Fibroblast of villous mesenchyme (primary cell): ENCODE measurements at places on chromosomes 5 and 9. TPM values are rescaled to one million over a fixed set of nuclear protein-coding genes. Genes with fewer than 3 reads are reported as not detected.

DNA sequence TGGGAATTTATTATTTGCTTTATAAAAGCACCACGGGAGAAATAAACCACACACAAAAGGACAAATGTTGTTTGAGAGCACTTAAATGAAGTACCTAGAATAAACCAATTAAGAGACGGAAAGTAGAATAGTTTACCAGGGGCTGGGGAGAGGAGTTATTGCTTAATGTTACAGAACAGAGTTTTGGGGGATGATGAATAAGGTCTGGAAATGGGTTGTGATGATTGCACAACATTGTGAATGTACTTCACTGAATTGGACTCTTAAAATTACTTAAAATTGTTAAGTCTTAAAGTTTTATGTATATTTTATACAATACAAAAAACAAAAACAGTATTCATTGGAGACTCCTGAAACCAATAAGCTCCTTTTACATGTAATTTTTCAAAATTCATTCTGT, 1.5 kb downstream of the ZBTB43 start:
- DNase-seq = peak; percentile 71

Gene ZNF367
- total RNA-seq = 4.8 and 5.6 TPM in 2 replicates

GRCh38 chr9:96168882-96169281, 133.1 kb downstream of the HSD17B3 start:
- no peak for DNase-seq

- no peak for DNase-seq
Measured at GRCh38 chr9:23677446-23677845, 148.6 kb downstream of the ELAVL2 start.

Gene PIP5K1B
- total RNA-seq = under 0.01 TPM in 2 replicates

GRCh38 chr5:124599028-124599973, 147.1 kb downstream of the ZNF608 start:
- peak; percentile 89 for DNase-seq

DNA sequence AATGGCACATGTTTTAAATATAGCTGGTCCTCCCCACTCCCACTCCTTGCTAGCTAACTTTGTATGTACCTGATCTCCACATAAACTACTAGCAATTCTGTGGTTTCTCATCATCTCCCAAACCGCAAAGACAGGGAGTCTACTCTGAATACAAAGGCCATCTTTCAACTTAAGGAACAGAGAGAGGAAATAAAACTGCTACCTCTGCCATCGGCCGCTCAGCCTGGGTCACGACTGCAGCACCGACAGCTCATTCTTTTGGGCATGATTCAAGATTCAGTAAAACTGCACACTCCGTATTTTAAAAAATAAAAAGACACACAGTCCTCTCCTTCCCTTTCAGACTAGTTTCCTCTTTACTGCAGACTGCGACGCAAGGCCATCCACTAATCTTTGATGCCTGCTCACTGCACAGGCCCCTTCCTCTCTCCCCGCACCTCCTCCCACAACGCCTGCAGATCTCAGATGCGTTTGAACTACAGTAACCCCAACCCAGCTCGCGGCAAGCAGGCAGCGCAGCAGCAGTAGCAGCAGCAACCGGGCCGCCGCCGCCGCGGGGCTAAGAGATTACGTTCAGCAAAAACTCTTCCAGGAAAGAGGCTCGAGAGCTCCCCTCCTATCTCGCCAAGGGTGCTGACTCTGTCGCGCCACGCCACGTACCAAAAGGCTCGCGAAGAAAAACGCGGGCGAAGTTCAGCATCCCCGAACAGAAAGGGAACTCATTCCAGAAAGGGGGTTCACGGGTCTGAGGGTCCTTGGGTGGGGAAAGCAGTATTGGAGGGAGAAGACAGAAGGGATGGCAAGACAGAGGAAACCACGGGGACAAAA, 1.5 kb downstream of the RNF145 start:
- peak; percentile 82 for DNase-seq

DNA sequence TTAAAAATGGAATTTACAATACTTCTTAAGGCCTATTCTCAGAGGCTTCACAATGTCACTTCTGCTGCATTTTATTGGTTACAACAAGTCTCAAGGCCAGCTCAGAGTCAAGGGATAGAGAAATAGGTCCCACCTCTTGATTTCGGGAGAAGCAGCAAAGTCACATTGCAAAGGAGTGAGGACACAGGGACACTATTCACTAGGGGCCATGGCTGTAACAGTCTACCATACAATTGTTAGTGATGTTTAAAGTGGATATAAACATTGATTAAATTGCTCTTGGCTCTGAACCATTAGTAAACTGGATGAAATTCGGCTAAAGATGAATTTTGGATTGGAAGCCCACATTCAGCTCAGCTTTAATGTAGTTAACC, 21.7 kb upstream of the CMBL start:
- no peak for DNase-seq

DNA sequence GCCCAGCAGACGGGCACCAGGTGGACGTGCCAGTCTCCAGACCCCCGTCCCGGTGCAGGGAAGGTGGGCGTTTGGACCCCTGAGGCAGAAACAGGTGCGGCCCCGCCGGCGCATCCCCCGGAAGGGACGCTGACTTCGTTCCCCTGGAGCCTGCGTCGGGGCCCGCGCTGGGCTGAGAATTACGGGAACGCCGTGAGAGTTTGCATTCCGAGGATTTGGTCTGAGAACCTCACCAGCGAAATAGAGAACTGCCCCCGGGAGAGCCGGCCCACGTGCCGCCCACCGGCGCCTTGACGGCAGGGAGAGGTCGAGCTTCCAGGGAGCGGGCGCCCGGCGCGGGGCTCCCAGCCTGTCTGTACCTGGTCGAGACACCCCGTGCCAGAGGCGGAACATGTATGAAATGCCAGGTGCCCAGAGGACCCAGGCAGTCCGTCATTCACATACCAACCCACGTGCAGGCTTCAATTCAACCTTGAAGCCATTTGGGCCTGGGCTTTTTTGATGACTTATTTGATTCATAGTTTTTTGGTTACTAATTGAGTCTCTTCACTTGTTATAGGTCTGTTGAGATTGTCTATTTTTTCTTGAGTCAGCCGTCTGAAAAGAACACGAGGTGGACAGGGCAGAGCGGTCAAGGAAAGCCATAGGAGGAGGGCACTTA, 877 bp upstream of the CAMSAP1 start:
- no peak for DNase-seq

DNA sequence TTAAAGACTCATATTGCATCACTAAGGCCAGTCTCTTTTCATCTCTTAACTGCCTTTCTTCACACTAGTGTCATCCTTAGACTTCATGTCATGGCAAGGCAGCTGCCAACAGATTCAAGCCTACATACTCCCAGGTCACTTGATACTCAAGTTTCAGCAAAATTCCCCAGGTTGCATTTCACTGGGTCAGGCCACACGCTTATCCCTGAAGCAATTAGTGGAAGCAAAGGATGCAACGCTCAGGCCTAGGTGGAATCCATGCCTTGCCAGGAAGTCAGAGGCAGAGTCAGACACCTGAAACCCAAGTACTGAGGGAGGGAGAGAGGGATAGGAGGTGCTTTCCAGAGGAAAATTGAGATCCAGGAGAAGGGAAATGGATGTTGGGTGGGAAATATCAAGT, 28.9 kb downstream of the YIPF5 start:
- DNase-seq = no peak

- no peak for DNase-seq
Measured at GRCh38 chr9:126204197-126204596, 122.4 kb upstream of the MVB12B start.

DNA sequence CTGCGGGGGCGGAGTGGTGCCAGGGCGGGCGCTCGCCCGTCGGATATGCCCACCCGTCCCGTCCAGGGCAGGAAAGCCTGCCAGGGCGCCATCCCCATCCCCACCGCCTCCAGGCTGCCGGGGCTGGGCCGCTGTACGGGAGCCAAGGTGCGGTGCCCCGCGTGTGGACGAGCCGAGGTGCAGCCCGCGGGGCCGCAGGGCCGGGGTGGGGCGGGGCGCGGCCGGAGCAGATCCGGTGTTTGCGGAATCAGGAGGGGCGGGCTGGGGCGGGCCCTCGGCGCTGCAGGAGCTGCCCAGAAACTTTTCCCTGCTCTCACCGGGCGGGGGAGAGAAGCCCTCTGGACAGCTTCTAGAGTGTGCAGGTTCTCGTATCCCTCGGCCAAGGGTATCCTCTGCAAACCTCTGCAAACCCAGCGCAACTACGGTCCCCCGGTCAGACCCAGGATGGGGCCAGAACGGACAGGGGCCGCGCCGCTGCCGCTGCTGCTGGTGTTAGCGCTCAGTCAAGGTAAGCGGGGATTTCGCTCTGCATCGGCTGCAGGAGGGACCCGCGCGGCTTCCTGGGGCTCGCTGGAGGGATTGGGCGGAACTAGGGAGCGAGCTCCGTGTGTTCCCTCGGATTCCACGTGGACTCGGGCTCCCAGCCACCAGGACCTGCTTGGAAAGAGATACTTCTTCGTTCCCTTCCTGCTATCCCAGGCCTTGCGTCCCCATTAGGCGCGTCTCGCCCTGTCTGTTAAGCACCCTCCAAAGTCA, at the start of gene ITGA2:
Gene ITGA2, plus strand, starts transcription at position 328 of the 756 bp plus-strand sequence. Its CDS starts 117 bp downstream, at position 445.
- peak; percentile 70 for DNase-seq

GRCh38 chr5:141623611-141624010, 4.8 kb upstream of the DIAPH1 start:
- no peak for DNase-seq

Gene KDM4C
- 26.7 and 31.1 TPM in 2 replicates for total RNA-seq

Gene GPR151
- not detected in 2 replicates for total RNA-seq

- peak; percentile 1 for DNase-seq
Measured at GRCh38 chr5:115815693-115816225, 700 bp downstream of the CDO1 start.

Gene SLC34A3
- total RNA-seq = under 0.01 TPM in 1 of 2 replicates, not detected in the other

GRCh38 chr9:28999806-29000205, 1426.5 kb upstream of the C9orf72 start:
- peak; percentile 58 for DNase-seq

Gene INSYN2B
- 11.0 and 12.5 TPM in 2 replicates for total RNA-seq

DNA sequence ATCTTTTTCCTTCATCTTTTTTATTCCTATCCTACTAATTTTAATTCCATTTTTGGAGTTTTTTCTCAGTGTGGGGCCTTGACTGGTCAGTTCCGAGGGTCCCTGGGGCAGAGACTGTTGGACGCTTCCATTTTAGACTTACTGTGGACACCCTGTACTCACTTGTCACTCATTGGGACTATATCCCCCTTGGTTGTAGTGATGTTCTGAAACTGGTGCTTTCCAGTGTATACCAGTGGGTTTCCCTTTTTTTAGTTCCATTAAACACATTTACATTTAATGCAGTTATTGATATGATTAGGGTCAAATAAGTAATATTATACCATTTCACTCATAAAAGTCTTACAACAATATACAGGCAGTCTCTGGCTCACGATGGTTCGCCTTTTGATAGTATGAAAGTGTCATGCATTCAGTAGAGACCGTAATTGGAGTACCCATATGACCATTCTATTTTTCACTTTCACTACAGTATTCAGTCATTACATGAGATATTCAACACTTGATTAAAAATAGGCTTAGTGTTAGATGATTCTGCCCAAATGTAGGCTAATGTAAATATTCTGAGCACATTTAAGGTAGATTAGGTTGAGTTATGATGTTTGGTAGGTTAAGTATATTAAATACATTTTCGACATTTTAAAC, 46.0 kb downstream of the CNOT6 start:
- DNase-seq = no peak

DNA sequence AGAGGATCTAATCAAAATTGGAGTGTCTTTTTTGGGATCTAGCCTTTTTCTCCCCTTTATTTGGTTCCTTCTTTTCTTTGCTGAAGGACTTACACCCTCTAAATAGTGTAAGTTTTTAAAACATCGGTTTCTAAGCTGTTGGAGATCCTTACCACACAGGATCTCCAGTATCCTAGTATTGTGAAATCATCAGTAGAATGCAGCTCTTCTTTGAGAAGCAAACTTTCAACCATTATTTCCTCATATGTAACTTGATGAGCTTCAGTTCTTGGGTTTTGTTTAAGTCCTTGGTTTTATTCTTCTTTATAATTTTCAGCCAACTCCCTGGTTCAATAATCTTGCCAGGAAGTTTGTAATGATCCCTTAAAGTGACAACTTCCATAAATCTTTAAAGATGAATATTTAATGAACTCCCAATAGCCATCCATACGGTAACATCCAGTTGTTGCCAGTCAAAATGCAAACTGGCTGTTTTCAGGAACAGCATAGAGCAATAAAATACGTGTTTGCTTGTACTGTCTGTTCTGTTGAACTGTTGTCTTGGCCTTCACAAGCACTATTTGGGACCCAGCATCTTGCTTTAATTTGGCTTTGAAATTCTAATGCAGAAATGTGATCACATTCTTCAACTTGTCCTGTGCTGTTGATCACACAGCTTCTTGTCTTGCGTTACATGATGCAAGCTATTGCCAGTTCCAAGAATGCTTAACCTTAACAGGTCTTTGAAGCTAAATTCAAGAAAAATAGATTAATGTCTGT, 34.8 kb upstream of the TTC23L start:
- peak; percentile 53 for DNase-seq

Gene CTXN3
- not detected in 2 replicates for total RNA-seq

GRCh38 chr5:33789567-33789957, 102.2 kb downstream of the ADAMTS12 start:
- no peak for DNase-seq

Gene CCL28
- 1.3 TPM in 2 replicates for total RNA-seq

DNA sequence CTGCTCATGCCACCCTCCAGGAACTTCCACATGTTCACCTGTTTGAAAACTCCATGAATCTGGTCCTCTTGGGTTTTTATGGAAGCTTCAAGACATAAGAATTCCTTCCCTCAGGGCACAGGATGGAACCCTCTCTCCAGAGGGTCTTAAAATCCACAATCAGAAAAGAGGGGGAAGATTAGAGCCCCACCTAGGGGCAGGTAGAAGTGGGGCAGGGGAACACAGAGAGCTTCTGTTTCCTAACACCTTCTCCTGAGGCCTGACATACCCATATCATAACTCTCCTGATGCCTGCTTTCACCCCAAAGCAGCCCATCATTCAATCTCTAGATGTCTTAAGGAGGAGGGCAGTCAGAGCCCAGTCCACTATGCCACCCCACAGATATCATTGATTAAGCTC, 1087.7 kb upstream of the ARRDC3 start:
- no peak for DNase-seq

DNA sequence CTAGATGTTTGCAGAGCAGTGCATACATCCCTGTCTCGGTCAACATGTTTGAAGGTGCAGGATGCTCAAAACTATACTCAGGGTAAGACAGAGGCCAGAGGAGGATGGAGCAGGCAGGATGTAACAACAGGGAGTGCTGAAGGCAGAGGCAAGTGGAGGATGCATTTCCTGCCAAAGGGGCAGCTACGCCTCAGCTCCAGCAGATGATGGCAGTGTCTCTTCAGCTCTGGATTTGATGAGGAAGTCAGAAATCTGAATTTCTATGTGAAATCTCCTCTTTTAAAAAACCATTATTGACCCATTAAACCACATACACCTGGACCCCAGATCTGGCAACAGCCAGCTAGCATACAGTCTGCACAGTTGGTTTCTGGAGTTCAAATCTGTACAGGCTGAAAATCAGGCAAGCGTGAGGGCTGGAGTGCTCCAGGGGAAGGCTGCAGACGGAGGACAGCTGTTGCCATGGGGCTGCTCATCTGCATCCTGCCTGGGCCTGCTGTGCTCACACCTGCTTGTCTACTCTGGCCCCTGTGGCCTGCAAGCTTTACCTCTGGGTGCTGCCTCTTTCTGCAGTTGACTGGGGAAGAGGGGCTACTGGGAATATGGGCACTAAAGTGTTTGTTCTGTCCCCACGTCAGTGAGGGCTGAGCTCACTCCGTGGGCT, 152.9 kb upstream of the SLC28A3 start:
- no peak for DNase-seq
